ENCODE measurements at places on chromosomes 6 and 20. TPM values are rescaled to one million over a fixed set of nuclear protein-coding genes. Genes with fewer than 3 reads are reported as not detected.
A peak's percentile ranks its signal among the peaks of the same experiment; 100 is the strongest.

TPX2 gene
- total RNA-seq = 3.2 TPM

PSORS1C1 gene
- total RNA-seq = 17.2 TPM

SLC22A2 gene
- total RNA-seq = not detected

NKX2-2 gene
- 0.82 TPM for total RNA-seq

BTN1A1 gene
- not detected for total RNA-seq

PMEPA1 gene
- 6.4 TPM for total RNA-seq

SPATA25 gene
- total RNA-seq = 3.7 TPM

TSBP1 gene
- not detected for total RNA-seq

HLA-DOA gene
- total RNA-seq = 3.7 TPM

ITPA gene
- 41.6 TPM for total RNA-seq

FKBP1C gene
- total RNA-seq = not detected

GRCh38 chr6:101909366-101909765, 515.9 kb downstream of the GRIK2 start:
- H3K4me3 ChIP-seq = no peak overlapping the region
- H3K27ac ChIP-seq = no peak overlapping the region
- H3K27me3 ChIP-seq = no peaks in the 10 kb centered on the region
- no peaks in the 10 kb centered on the region for H3K4me1 ChIP-seq

- peaks cover 28% of the 10 kb centered on the region for H3K4me1 ChIP-seq
- peak; percentile 18 for DNase-seq
- H3K4me3 ChIP-seq = no peak overlapping the region
- no peaks in the 10 kb centered on the region for H3K27me3 ChIP-seq
Measured at GRCh38 chr6:8389036-8389818, 46.1 kb downstream of the SLC35B3 start.

DNA sequence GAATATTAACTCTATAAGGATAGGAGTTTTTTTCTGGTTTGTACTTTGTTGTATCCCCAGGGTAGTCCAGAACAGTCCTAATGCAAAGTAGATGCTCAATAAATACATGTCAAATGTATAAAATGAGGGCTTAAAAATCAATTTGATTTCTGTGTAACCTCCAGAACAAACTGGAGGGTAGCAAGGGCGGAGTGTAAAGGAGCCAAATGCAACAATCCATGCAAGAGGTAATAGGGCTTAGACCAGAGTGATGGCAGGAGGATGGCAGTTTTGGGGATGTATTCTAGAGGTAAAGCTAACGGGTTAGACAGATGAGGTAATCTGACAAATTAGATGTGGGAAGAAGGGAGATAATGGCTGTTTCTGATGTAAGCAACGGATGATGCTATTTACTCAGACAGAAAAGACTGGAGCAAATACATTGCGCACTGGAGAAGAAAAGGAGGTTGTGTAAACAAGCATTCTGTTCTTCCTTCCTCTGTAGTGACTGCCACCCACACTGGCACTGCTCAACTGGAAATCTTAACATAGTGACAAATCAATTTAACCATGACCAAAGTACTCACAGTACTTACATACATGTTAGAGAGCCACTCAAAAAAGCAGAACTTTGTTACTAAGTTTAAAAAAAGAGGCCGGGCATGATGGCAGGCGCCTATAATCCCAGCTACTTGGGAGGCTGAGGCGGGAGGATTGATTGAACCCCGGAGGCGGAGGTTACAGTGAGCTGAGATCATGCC, 2.0 kb downstream of the ZNF318 start:
- no peak for DNase-seq
- peaks cover 11% of the 10 kb centered on the region for H3K4me1 ChIP-seq
- H3K27me3 ChIP-seq = no peaks in the 10 kb centered on the region
- no peak overlapping the region for H3K27ac ChIP-seq
- no peaks in the 10 kb centered on the region for H3K36me3 ChIP-seq
- no peak overlapping the region for H3K4me3 ChIP-seq

- H3K36me3 ChIP-seq = no peaks in the 10 kb centered on the region
- no peak overlapping the region for H3K4me3 ChIP-seq
- no peaks in the 10 kb centered on the region for H3K27me3 ChIP-seq
- no peak for DNase-seq
- H3K4me1 ChIP-seq = no peaks in the 10 kb centered on the region
- H3K27ac ChIP-seq = no peak overlapping the region
Measured at GRCh38 chr6:64983089-64983488, 723.9 kb downstream of the EYS start.

- no peak overlapping the region for H3K27ac ChIP-seq
- H3K4me1 ChIP-seq = no peaks in the 10 kb centered on the region
- no peaks in the 10 kb centered on the region for H3K36me3 ChIP-seq
- H3K27me3 ChIP-seq = no peaks in the 10 kb centered on the region
- no peak overlapping the region for H3K4me3 ChIP-seq
Measured at GRCh38 chr20:59671661-59672471, 67.5 kb downstream of the PHACTR3 start.

DNA sequence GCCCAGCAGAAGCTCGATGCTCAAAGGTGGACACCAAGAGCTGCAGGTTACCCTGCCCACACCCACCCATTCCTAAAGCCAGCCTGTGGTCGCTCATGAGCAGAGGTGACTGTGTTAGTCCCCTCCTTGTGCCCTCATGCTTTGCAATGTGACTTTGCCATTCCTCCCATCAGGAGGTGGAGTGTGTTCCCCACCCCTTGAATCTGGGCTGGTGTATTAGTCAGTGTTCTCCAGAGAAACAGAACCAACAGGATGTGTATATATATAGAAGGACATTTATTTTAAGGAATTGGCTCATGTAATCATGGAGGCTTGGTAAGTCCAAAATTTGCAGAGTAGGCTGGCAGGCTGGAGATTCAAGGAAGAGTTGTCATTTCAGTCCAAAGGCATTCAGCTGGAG, 54.4 kb upstream of the RNF24 start:
- no peak overlapping the region for H3K4me3 ChIP-seq
- H3K27ac ChIP-seq = no peak overlapping the region
- peaks cover 3% of the 10 kb centered on the region for H3K4me1 ChIP-seq
- no peak for DNase-seq
- no peaks in the 10 kb centered on the region for H3K36me3 ChIP-seq
- no peaks in the 10 kb centered on the region for H3K27me3 ChIP-seq

- no peak overlapping the region for H3K27ac ChIP-seq
- H3K4me1 ChIP-seq = peaks cover 15% of the 10 kb centered on the region
- H3K27me3 ChIP-seq = no peaks in the 10 kb centered on the region
Measured at GRCh38 chr20:62148908-62149314, 5.3 kb downstream of the SS18L1 start.

GRCh38 chr6:25503686-25504085, 148.3 kb upstream of the SCGN start:
- H3K27ac ChIP-seq = no peak overlapping the region
- no peaks in the 10 kb centered on the region for H3K4me1 ChIP-seq
- H3K36me3 ChIP-seq = no peaks in the 10 kb centered on the region
- no peak for DNase-seq
- H3K27me3 ChIP-seq = no peaks in the 10 kb centered on the region

DNA sequence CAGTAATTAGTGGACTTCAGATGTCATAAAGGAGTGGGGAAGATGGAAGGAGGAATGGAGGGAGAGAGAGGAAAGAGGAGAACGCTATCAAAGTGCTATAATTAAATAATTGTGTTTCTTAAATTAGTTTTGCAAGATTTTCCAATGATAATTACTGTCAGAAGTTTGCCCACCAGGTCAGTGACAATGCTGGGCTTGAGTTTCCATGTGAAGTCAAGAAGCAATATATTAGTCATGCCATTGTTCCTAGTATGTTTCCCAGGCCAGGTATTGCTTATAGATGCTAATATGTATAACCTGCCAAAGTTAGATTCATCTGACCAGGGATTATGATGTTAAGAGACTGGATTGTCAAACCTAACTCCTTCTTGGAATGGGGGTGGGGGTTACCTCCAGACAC, 131.9 kb downstream of the GJA10 start:
- H3K4me1 ChIP-seq = no peaks in the 10 kb centered on the region
- H3K27me3 ChIP-seq = no peaks in the 10 kb centered on the region
- H3K36me3 ChIP-seq = no peaks in the 10 kb centered on the region
- H3K4me3 ChIP-seq = no peak overlapping the region
- H3K27ac ChIP-seq = no peak overlapping the region
- no peak for DNase-seq

GRCh38 chr6:169230946-169231789, 22.5 kb downstream of the THBS2 start:
- no peak overlapping the region for H3K4me3 ChIP-seq
- no peaks in the 10 kb centered on the region for H3K27me3 ChIP-seq
- no peaks in the 10 kb centered on the region for H3K36me3 ChIP-seq
- DNase-seq = no peak

DNA sequence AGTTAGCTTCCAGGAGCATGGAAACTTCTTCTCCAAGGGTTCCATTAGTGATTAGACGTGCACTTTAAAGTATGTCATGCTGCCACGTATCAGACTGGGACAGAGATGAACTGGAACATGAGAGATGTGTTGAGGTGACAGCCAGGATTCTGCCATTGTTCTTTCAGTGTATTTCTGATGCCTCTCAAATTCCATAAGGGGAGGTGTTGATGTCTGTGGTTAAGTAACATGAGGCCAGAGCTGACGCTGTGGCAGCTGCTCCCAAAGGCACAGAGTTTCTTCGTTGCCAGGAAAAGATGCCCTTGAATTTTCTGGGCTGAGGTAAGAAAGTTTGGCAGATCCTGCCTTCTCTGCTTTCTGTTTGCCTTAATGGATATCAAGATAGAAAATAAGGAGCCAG, 63.5 kb downstream of the TRMT6 start:
- H3K36me3 ChIP-seq = no peaks in the 10 kb centered on the region
- H3K4me1 ChIP-seq = no peaks in the 10 kb centered on the region
- no peak for DNase-seq
- no peak overlapping the region for H3K27ac ChIP-seq
- H3K4me3 ChIP-seq = no peak overlapping the region

- H3K27ac ChIP-seq = no peak overlapping the region
- peaks cover 3% of the 10 kb centered on the region for H3K27me3 ChIP-seq
- no peaks in the 10 kb centered on the region for H3K36me3 ChIP-seq
- H3K4me1 ChIP-seq = no peaks in the 10 kb centered on the region
- DNase-seq = no peak
Measured at GRCh38 chr6:225907-226306, 66.4 kb upstream of the DUSP22 start.

- H3K27ac ChIP-seq = no peak overlapping the region
- DNase-seq = no peak
- H3K4me1 ChIP-seq = no peaks in the 10 kb centered on the region
- no peaks in the 10 kb centered on the region for H3K36me3 ChIP-seq
- H3K4me3 ChIP-seq = no peak overlapping the region
- no peaks in the 10 kb centered on the region for H3K27me3 ChIP-seq
Measured at GRCh38 chr6:146865756-146866379, 267.1 kb downstream of the ADGB start.

- no peak overlapping the region for H3K4me3 ChIP-seq
- no peaks in the 10 kb centered on the region for H3K27me3 ChIP-seq
- H3K4me1 ChIP-seq = no peaks in the 10 kb centered on the region
- no peak overlapping the region for H3K27ac ChIP-seq
Measured at GRCh38 chr6:89242574-89243330, 25.6 kb upstream of the GABRR1 start.

DNA sequence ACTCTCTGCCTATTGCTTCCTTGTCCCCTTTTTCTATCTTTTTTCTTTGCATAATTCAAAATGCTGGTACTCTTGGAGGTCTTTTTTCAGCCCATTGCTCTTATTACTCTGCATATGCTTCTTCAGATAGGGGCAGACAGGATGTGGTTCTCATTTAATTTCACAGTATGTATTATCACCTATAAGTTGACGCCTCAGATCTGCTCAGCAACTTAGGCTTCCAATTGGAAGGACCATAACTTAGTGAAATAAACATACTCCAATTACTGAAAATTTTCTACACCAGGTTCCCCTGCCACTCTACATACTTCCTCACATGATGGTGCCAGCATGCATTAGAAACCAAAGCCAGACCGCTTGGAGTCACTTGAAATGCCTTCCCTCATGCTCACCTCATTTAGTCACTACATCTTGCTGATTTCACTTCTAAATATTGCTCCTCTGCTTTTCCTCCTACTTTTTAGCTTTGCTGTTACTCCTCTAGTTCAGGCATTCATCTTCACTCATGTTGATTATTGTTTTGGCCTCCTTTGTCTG, 34.5 kb upstream of the AHI1 start:
- H3K27me3 ChIP-seq = no peaks in the 10 kb centered on the region
- no peaks in the 10 kb centered on the region for H3K36me3 ChIP-seq
- no peak for DNase-seq
- H3K27ac ChIP-seq = no peak overlapping the region
- no peaks in the 10 kb centered on the region for H3K4me1 ChIP-seq

GRCh38 chr20:39462416-39462945, 500.3 kb downstream of the DHX35 start:
- H3K36me3 ChIP-seq = no peaks in the 10 kb centered on the region
- no peak for DNase-seq
- H3K27ac ChIP-seq = no peak overlapping the region
- H3K27me3 ChIP-seq = no peaks in the 10 kb centered on the region
- H3K4me1 ChIP-seq = no peaks in the 10 kb centered on the region
- H3K4me3 ChIP-seq = no peak overlapping the region

DNA sequence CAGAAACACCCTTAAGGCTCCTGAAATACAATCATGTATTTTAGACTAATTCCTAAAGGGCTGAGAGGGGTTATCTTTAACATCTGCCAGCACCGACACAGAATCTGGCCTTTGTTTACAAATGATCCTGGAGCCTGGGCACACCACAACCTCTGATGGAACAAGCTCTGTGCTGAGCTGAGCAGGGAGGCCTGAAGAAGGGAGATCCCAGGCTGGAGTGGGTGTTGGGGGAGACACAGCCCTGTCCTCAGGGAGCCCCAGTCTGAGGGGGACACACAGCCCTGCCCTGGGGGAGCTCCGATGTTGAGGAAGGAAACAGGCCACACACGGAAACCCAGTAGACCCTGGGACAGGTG, 130.5 kb downstream of the VEGFA start:
- no peaks in the 10 kb centered on the region for H3K4me1 ChIP-seq
- H3K27me3 ChIP-seq = no peaks in the 10 kb centered on the region
- no peak for DNase-seq
- no peak overlapping the region for H3K27ac ChIP-seq
- H3K36me3 ChIP-seq = no peaks in the 10 kb centered on the region

DNA sequence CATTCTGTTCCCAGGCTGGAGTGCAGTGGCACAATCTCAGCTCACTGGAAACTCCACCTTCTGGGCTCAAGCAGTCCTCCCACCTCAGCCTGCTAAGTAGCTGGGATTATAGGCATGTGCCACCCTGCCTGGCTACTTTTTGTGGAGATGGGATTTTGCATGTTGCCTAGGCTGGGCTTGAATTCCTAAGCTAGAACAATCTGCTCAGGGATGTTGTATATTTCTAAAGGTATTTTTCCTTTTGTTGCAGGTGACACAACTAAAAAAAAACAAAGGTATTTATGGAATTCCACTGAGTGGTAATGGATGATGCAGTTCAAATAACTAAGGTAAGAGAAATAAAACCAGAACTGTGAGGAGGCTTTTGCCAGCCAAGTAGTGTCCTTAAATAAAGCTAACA, 49.7 kb downstream of the PTPRA start:
- no peaks in the 10 kb centered on the region for H3K36me3 ChIP-seq
- no peak for DNase-seq
- H3K4me1 ChIP-seq = peaks cover 6% of the 10 kb centered on the region
- H3K27ac ChIP-seq = no peak overlapping the region

- no peaks in the 10 kb centered on the region for H3K36me3 ChIP-seq
- peak; percentile 11 for DNase-seq
- H3K27ac ChIP-seq = no peak overlapping the region
- H3K27me3 ChIP-seq = no peaks in the 10 kb centered on the region
Measured at GRCh38 chr6:86856937-86857563, 80.3 kb upstream of the HTR1E start.

GRCh38 chr6:45454008-45454911, 76.5 kb upstream of the SUPT3H start:
- H3K4me1 ChIP-seq = peaks cover 6% of the 10 kb centered on the region
- DNase-seq = no peak
- no peaks in the 10 kb centered on the region for H3K27me3 ChIP-seq
- no peak overlapping the region for H3K27ac ChIP-seq
- no peaks in the 10 kb centered on the region for H3K36me3 ChIP-seq

Data from transverse colon (tissue), 4 donors.